Ovary (tissue), 10 donors: ENCODE measurements at places on chromosomes 4 and X. TPM values are rescaled to one million over a fixed set of nuclear protein-coding genes. Genes with fewer than 3 reads are reported as not detected.

The TAF1 gene
- 46.1 TPM for total RNA-seq

The IL2 gene
- not detected for total RNA-seq

The GLUD2 gene
- 0.45 TPM for total RNA-seq

The PLAC1 gene
- not detected for total RNA-seq

The UGT8 gene
- total RNA-seq: 0.35 TPM

The CHST7 gene
- total RNA-seq: 5.9 TPM

The P2RY4 gene
- 0.57 TPM for total RNA-seq

DNA sequence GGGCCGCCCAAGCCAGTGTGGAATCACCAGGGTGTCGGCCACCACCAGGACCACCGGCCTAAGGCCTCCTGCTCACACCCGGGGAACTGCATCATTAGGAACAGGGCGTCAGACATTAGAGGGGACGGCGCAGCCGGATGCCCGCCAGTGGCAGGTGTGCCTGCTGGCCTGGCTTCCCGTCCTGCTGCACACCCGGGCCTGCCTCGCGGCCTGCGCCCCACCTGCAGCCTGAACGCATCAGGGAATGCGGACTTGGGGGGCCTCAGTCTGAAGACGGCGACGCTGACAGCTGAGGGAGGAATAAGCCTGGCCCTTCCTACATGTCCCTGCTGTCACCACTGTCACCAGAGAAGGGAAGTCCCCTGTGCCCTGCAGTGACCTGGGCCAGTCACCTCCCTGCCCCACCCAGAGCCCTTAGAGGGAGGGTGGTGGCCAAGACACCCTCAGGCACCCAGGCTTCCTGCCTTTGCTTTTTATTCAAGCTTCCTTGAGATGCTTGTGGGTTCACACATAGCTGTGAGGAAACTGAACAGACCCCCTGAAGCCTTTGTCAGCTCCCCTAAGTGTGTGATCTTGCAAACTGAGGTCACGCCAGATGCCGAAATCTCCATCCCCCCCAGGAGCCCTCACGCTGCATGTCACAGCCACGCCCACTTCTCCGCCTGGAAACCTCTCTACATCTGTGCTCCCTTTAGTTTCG, 3.2 kb downstream of the DGKQ start:
- DNase-seq: no peak
- no peaks in the 10 kb centered on the region for H3K27me3 ChIP-seq
- no peak overlapping the region for H3K27ac ChIP-seq
- H3K4me3 ChIP-seq: no peak overlapping the region
- H3K4me1 ChIP-seq: peaks cover 8% of the 10 kb centered on the region

GRCh38 chr4:80367737-80368136, 32.2 kb downstream of the CFAP299 start:
- no peaks in the 10 kb centered on the region for H3K27me3 ChIP-seq
- no peak overlapping the region for H3K4me3 ChIP-seq
- H3K4me1 ChIP-seq: no peaks in the 10 kb centered on the region
- no peak overlapping the region for H3K27ac ChIP-seq
- no peaks in the 10 kb centered on the region for H3K36me3 ChIP-seq

- H3K27me3 ChIP-seq: no peaks in the 10 kb centered on the region
- H3K27ac ChIP-seq: no peak overlapping the region
- no peaks in the 10 kb centered on the region for H3K4me1 ChIP-seq
- no peak for DNase-seq
- H3K4me3 ChIP-seq: no peak overlapping the region
Observed at GRCh38 chr4:175326796-175327195, 408.6 kb downstream of the ADAM29 start.

DNA sequence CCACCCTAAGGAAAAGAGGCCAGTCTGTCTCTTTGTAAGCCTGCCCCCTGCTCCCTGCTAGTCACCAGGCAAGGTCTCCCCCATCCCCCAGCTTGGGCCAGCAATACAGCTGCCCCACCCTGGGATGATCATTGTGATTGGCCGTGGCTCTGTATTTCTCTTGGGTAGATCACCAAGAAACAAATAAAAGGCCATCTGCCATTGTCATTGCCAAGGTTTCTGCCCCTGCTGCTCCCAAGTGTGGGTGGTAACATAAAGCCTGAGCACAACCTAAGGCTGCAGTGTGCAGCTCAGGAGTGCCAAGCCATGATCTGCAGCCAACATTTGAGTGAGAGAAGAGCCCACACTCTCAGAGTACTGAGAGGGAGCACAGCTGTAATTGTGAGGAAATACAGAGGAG, 241.0 kb upstream of the POF1B start:
- no peaks in the 10 kb centered on the region for H3K36me3 ChIP-seq
- H3K27me3 ChIP-seq: no peaks in the 10 kb centered on the region
- H3K27ac ChIP-seq: no peak overlapping the region
- DNase-seq: no peak
- no peak overlapping the region for H3K4me3 ChIP-seq

DNA sequence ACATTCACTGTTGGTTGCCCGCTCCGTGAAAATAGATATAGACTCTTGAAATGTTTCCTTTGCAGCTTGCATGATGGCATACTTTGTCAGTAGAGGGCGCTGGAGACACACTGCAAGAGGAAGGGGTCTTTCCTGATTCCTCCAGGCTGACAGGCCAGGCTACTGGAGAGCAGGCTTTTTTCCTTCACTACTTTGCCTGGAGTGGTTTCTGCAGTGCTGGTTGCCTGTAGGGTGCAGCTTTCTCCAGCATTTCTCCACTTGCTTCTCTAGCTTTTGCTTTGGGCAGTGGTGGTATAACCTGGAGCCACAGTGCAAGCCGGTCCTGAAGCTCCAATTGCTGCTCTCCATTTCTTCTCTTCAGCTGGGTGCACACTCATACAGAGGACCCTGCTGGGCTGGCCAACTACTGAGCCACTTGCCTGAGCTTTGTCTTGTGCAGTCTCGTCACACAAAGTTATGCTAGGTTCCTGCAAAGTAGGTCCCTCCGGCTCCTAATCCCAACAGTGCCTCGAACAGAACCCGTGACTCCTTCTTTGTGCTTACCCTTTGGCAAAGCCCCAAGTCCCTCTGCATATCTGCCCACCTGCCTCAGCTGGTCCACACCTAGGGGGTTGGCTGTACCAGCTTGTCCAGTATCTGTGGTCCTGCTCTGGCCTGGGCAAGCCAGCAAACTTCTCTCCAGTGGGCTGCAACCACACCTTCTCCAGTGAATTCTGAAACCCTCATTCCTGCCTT, 46.3 kb downstream of the RASSF6 start:
- H3K27me3 ChIP-seq: no peaks in the 10 kb centered on the region
- no peaks in the 10 kb centered on the region for H3K4me1 ChIP-seq
- H3K27ac ChIP-seq: no peak overlapping the region
- H3K36me3 ChIP-seq: no peaks in the 10 kb centered on the region

GRCh38 chr4:15652841-15653240, 2.3 kb downstream of the FBXL5 start:
- DNase-seq: no peak
- peaks cover 9% of the 10 kb centered on the region for H3K4me1 ChIP-seq
- no peaks in the 10 kb centered on the region for H3K27me3 ChIP-seq
- no peak overlapping the region for H3K4me3 ChIP-seq
- peak overlapping the region; percentile 100 for H3K27ac ChIP-seq

- no peak overlapping the region for H3K4me3 ChIP-seq
- no peak overlapping the region for H3K27ac ChIP-seq
- no peaks in the 10 kb centered on the region for H3K36me3 ChIP-seq
- DNase-seq: no peak
Observed at GRCh38 chrX:96372313-96373046, 312.2 kb upstream of the DIAPH2 start.

DNA sequence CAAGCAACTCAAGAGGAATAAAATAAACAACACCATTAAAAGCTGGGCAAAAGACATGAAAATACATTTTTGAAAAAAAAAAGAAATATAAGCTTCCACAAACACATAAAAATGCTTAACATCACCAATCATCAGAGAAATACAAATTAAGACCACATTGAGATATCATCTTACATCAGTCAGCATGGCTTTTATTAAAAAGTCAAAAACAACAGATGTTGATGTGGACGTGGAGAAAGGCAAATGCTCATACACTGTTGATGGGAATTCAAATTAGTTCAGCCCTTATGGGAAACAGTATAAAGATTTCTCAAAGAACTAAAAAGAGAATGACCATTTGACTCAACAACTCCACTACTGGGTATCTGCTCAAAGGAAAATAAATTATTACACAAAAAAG, 59.6 kb downstream of the STK32B start:
- H3K27me3 ChIP-seq: no peaks in the 10 kb centered on the region
- no peak overlapping the region for H3K27ac ChIP-seq
- no peak overlapping the region for H3K4me3 ChIP-seq
- H3K36me3 ChIP-seq: no peaks in the 10 kb centered on the region
- DNase-seq: no peak
- H3K4me1 ChIP-seq: no peaks in the 10 kb centered on the region

DNA sequence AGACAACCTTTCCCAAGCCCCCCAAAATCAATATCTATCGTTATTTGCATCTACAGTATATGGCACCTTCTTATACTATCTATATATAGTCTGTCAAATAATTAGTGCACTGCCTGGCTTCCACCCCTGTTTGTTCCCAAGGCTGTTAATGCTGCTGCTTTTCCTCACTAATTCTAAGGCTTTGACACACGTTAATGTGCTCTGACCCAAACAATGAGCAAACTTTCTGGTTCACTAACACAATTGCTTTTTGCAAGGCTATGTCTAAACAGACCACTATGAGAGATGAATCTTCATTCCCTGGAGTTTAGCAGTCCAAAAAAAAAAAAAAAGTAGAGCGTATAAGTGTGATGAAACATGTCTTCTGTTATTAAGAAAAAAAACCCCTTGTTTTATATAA, 360.9 kb upstream of the AGA start:
- no peaks in the 10 kb centered on the region for H3K4me1 ChIP-seq
- H3K27ac ChIP-seq: no peak overlapping the region
- no peaks in the 10 kb centered on the region for H3K36me3 ChIP-seq
- no peak for DNase-seq
- no peaks in the 10 kb centered on the region for H3K27me3 ChIP-seq

GRCh38 chrX:71941776-71942175, 31.1 kb downstream of the NHSL2 start:
- no peaks in the 10 kb centered on the region for H3K36me3 ChIP-seq
- H3K4me3 ChIP-seq: no peak overlapping the region
- H3K27me3 ChIP-seq: no peaks in the 10 kb centered on the region
- H3K27ac ChIP-seq: no peak overlapping the region
- DNase-seq: peak; percentile 30

- H3K4me3 ChIP-seq: no peak overlapping the region
- H3K27me3 ChIP-seq: no peaks in the 10 kb centered on the region
- no peak overlapping the region for H3K27ac ChIP-seq
- no peak for DNase-seq
- no peaks in the 10 kb centered on the region for H3K36me3 ChIP-seq
- H3K4me1 ChIP-seq: no peaks in the 10 kb centered on the region
Observed at GRCh38 chr4:175198056-175198455, 279.9 kb downstream of the ADAM29 start.

DNA sequence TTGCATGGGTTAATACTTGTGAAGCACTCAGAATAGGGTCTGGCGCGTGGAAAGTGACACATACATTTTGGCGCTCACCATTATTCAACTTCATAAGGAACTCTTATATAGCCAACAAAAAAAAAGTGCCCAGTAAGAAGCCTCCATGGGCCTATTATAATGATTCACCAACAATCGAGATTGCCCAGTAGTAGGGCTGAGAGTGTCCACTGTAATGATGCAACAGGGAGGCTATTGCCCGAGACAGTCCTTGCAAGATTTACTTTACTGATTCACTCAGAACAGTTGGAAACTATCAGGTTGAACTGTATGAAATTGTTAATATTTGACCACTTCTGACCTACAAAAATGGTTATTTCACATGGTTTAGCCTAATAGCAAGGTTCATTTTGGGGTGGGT, 86.0 kb downstream of the PJA1 start:
- H3K27me3 ChIP-seq: no peaks in the 10 kb centered on the region
- H3K4me1 ChIP-seq: peaks cover 4% of the 10 kb centered on the region
- no peaks in the 10 kb centered on the region for H3K36me3 ChIP-seq
- no peak overlapping the region for H3K27ac ChIP-seq
- no peak overlapping the region for H3K4me3 ChIP-seq

DNA sequence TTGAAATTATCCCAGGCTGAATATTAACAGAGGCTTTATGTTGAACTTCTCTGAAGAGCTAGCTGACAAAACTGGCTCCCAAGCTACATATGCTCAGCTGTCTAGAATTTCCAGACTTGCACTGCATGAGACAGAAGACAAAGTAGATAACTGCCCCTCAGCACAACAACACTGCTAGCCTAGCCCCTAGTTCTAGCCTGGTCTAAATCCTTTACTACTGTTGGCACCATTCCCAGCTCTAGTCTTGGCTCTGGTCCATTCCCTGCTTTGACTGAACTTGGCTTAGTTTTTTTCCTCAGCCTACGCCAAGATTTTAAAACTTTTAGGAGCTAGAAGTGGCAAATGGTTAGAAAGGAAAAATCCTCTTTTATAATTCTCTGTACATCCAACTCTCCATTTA, 7.6 kb upstream of the OPHN1 start:
- no peaks in the 10 kb centered on the region for H3K4me1 ChIP-seq
- H3K4me3 ChIP-seq: no peak overlapping the region
- peak; percentile 84 for DNase-seq

GRCh38 chrX:39473812-39474211, 623.9 kb downstream of the BCOR start:
- no peaks in the 10 kb centered on the region for H3K27me3 ChIP-seq
- H3K36me3 ChIP-seq: no peaks in the 10 kb centered on the region
- H3K4me3 ChIP-seq: no peak overlapping the region

DNA sequence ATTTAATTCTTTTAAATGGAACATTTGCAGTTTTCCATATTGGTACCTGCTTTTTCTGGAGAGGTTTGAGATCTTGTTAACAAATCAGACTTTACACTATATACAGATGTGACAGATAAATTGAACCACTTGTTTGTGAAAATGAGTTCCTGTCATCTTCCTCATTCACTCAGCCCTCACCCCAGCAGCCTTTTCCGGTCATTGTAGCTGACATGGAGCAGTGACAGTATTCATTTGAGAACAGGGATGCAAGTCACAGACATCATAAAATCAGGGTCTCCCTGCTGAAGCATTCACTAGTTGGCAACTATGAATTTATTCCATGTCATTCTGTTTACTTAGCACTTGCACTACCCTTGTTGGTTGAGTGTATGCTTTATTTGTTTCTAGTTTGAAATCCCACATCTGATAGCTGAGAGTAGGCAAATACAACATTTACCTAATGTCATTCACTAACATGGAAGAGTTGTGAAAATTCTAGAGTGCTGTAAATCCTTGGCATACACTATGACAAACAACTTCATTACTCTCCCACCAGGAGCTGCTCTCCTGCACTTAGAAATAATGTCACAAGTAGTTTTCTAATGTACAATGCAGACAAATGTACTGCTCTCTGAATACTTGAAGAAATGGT, 78.9 kb downstream of the UGT8 start:
- DNase-seq: no peak
- H3K4me1 ChIP-seq: no peaks in the 10 kb centered on the region
- H3K27me3 ChIP-seq: no peaks in the 10 kb centered on the region
- H3K36me3 ChIP-seq: no peaks in the 10 kb centered on the region
- H3K4me3 ChIP-seq: no peak overlapping the region

GRCh38 chr4:146273204-146273901, 59.0 kb downstream of the REELD1 start:
- H3K36me3 ChIP-seq: no peaks in the 10 kb centered on the region
- no peaks in the 10 kb centered on the region for H3K4me1 ChIP-seq
- H3K4me3 ChIP-seq: no peak overlapping the region
- DNase-seq: no peak
- H3K27me3 ChIP-seq: no peaks in the 10 kb centered on the region

- no peaks in the 10 kb centered on the region for H3K27me3 ChIP-seq
- no peak within 1 kb of the TSS for H3K27ac ChIP-seq
- H3K4me1 ChIP-seq: no peaks in the 10 kb centered on the region
- H3K36me3 ChIP-seq: no peaks in the 10 kb centered on the region
Observed at GRCh38 chr4:69860052-69860451, at the start of gene SULT1E1. SULT1E1 (minus strand) TSS chr4:69860145; CDS start chr4:69857644, 2,501 bp downstream.
